Activated CD8-positive, alpha-beta memory T cell treated with anti-CD3 and anti-CD28 coated beads, Interleukin-2, amount 10 ng/mL, durations not matched to agents 7 days and 5 days (primary cell): ENCODE measurements at places on chromosomes 5 and 9. TPM values are rescaled to one million over a fixed set of nuclear protein-coding genes. Genes with fewer than 3 reads are reported as not detected.

Gene DNAH5
- total RNA-seq = not detected

Gene TMC1
- not detected for total RNA-seq

Gene FOXD4L6
- not detected for total RNA-seq

Gene ASTN2
- total RNA-seq = 4.0 TPM

Gene MYMK
- total RNA-seq = not detected

Gene KIF4B
- total RNA-seq = not detected

Gene DDX41
- 130 TPM for total RNA-seq

DNA sequence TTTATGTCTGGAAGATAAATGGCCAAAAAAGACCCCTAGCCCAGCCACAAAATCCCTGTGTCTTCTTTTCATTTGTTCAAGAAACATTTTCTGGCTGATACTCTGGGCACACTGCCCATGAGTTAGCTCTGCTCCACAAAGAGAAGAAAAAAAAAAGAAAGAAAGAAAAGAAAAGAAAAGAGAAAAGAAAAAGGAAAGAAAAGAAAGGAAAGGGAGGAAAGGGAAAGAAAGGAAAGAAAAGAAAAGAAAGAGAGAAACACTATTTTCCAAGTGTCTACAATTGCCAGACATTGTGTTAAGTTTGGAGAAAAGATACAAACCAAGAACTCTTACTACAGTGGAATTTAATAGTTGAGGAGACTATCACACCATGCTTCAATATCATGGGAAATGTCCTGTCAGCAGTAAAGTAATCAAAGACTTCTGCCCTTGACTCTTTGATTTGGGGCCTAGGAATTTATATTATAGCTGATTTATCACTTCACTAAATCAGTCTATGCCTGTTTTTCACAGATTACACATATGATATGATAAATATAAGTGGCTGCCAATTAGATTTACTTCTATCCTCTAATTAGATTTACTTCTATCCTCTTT, 3.0 kb downstream of the TRMO start:
- no peak for DNase-seq
- H3K27ac ChIP-seq = peak overlapping the region; percentile 83
- peaks cover 52% of the 10 kb centered on the region for H3K4me1 ChIP-seq

GRCh38 chr9:126147186-126147935, 179.3 kb upstream of the MVB12B start:
- no peaks in the 10 kb centered on the region for H3K36me3 ChIP-seq
- H3K4me1 ChIP-seq = peaks cover 7% of the 10 kb centered on the region
- peak; percentile 23 for DNase-seq
- peaks cover 38% of the 10 kb centered on the region for H3K27me3 ChIP-seq
- H3K27ac ChIP-seq = no peak overlapping the region

DNA sequence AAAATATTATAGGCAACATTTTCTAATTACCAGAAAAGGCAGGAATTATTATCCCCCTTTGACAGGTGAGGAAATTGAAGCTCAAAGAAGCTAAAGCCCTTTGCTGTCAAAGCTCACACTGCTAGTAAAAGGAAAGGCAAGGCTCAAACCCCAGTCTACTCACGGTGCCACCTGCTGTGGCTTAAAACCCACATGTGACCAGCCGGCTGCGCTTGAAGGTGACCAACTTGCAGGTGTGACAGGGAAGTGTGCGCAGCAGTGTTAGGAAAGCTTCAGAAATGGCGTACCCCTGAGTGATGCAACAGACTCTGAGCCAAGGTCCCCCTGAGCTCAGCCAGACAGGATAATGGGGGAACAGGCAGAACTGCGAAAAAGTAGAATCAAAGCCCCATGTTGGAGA, 45.2 kb downstream of the PAX5 start:
- H3K27me3 ChIP-seq = peaks cover 73% of the 10 kb centered on the region
- DNase-seq = no peak
- no peak overlapping the region for H3K27ac ChIP-seq
- peaks cover 8% of the 10 kb centered on the region for H3K36me3 ChIP-seq
- H3K4me3 ChIP-seq = no peak overlapping the region

DNA sequence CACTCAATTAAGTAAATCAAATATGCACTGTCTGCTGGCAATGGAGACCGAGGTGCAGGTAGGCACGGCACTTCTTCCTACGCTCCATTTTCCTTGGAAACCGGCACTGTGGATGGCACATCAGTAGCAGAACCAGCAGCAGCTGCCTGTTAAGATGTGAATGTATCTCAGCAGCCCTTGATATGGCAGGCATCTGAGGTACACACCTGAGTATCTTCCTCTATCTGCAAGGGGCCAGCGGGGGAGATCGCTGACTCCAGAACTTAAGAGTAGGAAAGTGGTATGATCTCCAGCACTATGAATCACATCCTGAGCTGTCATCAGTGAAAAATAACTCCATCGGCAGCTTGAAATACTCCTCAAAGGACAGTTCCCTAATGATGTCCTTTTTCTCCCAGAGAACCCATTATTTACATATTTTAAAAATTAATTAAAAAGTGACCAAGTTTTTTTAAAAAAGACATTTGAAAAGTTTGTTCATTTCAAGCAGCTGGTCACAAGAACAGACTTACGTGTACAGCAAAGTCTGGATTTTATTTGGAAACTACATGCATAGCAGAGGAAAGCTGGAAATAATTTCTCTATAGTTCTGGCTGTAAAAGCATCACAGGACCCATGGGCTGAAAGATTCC, 97.1 kb downstream of the ADAMTS12 start:
- no peak for DNase-seq
- no peaks in the 10 kb centered on the region for H3K36me3 ChIP-seq
- no peaks in the 10 kb centered on the region for H3K27me3 ChIP-seq
- no peak overlapping the region for H3K4me3 ChIP-seq
- no peak overlapping the region for H3K27ac ChIP-seq
- no peaks in the 10 kb centered on the region for H3K4me1 ChIP-seq

- H3K36me3 ChIP-seq = no peaks in the 10 kb centered on the region
- H3K27ac ChIP-seq = no peak overlapping the region
- H3K4me1 ChIP-seq = no peaks in the 10 kb centered on the region
- no peak for DNase-seq
- H3K4me3 ChIP-seq = no peak overlapping the region
Observed at GRCh38 chr9:2970864-2971263, 127.0 kb upstream of the PUM3 start.

- DNase-seq = no peak
- H3K4me1 ChIP-seq = peaks cover 2% of the 10 kb centered on the region
- H3K4me3 ChIP-seq = no peak overlapping the region
Observed at GRCh38 chr5:56565283-56565615, 250.1 kb upstream of the MAP3K1 start.

GRCh38 chr9:97593960-97594359, 39.2 kb downstream of the TSTD2 start:
- H3K4me3 ChIP-seq = no peak overlapping the region
- H3K4me1 ChIP-seq = peaks cover 13% of the 10 kb centered on the region
- no peak overlapping the region for H3K27ac ChIP-seq
- DNase-seq = no peak
- no peaks in the 10 kb centered on the region for H3K27me3 ChIP-seq

DNA sequence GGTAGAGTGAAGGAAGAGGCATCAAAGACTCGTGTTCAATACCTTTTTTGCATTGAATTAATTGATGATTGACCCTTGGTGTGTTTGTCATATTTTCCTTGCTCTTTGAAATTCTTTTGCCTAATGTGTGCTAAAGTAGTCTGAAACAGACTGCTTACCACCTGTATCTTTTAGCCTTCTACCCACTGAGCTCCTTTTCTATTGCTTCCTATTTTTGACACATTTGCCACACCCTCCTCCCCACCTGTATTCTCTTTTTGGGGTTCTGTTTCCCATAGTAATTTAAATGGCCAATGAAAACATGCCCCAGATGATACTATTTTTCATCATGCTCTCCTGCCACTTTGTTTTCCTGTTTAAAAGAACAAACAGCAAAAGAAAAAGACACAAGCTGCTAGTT, 78.5 kb downstream of the ZCCHC7 start:
- no peak for DNase-seq
- no peak overlapping the region for H3K4me3 ChIP-seq
- H3K27ac ChIP-seq = no peak overlapping the region
- H3K36me3 ChIP-seq = peaks cover 36% of the 10 kb centered on the region
- no peaks in the 10 kb centered on the region for H3K27me3 ChIP-seq
- H3K4me1 ChIP-seq = peaks cover 39% of the 10 kb centered on the region

GRCh38 chr9:89558948-89559347, 45.9 kb upstream of the GADD45G start:
- H3K27me3 ChIP-seq = peaks cover 20% of the 10 kb centered on the region
- peaks cover 20% of the 10 kb centered on the region for H3K4me1 ChIP-seq
- H3K36me3 ChIP-seq = no peaks in the 10 kb centered on the region
- H3K4me3 ChIP-seq = no peak overlapping the region
- no peak overlapping the region for H3K27ac ChIP-seq

- no peak overlapping the region for H3K27ac ChIP-seq
- H3K36me3 ChIP-seq = no peaks in the 10 kb centered on the region
- no peak for DNase-seq
- peaks cover 47% of the 10 kb centered on the region for H3K27me3 ChIP-seq
- no peak overlapping the region for H3K4me3 ChIP-seq
Observed at GRCh38 chr9:1013021-1013420, 36.6 kb downstream of the DMRT3 start.

- no peak overlapping the region for H3K27ac ChIP-seq
- H3K4me3 ChIP-seq = no peak overlapping the region
- H3K36me3 ChIP-seq = no peaks in the 10 kb centered on the region
- DNase-seq = no peak
Observed at GRCh38 chr5:10301842-10302610, 5.7 kb downstream of the CMBL start.

DNA sequence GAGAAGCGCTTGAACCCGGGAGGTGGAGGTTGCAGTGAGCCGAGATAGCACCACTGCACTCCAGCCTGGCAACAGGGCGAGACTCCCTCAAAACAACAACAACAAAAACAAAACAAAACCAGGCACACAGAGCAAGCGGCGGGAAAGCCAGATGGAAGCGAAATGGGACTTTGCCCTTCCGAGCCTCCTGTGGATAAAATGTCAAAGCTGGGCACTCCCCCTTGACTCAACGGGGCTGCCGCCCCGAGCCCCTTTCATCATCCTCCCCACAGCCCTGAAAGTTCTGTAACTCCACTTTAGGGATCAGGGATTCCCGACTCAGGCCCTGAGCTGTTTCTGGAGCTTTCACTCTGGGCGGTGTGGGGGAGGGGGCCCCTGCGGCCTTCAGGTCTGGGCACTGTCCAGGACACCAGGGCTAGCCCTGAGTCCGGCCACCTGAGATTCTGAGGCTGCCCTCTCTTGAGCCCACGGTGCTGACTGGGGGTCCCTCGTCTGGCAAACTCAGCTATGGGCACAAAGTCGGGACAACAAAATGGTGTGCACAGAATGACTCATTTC, 30.6 kb upstream of the OBP2B start:
- DNase-seq = no peak
- no peak overlapping the region for H3K27ac ChIP-seq
- peaks cover 32% of the 10 kb centered on the region for H3K27me3 ChIP-seq
